Large intestine (tissue), 12 donors: ENCODE measurements at places on chromosomes 7 and 10. TPM values are rescaled to one million over a fixed set of nuclear protein-coding genes. Genes with fewer than 3 reads are reported as not detected.

The TBXAS1 gene
- 9.6 TPM for polyA plus RNA-seq

The ADAM22 gene
- polyA plus RNA-seq, result 5.9 TPM

The TRPV5 gene
- polyA plus RNA-seq, result 0.73 TPM

The SFRP4 gene
- 0.79 TPM for polyA plus RNA-seq

The PLCE1 gene
- 27.4 TPM for polyA plus RNA-seq

The GRK5 gene
- 38.8 TPM for polyA plus RNA-seq

The DYDC2 gene
- polyA plus RNA-seq, result 0.42 TPM

The HOXA5 gene
- polyA plus RNA-seq, result 30.3 TPM

The TLL2 gene
- 0.99 TPM for polyA plus RNA-seq

The PKD2L1 gene
- polyA plus RNA-seq, result 0.48 TPM

The FGFR2 gene
- 23.6 TPM for polyA plus RNA-seq

The VAX1 gene
- polyA plus RNA-seq, result not detected

The OR9A4 gene
- not detected for polyA plus RNA-seq

The IKZF5 gene
- 18.2 TPM for polyA plus RNA-seq

The DENND2A gene
- 12.2 TPM for polyA plus RNA-seq

The AMZ1 gene
- polyA plus RNA-seq, result 0.34 TPM

The MYL7 gene
- polyA plus RNA-seq, result 0.52 TPM

The CDNF gene
- 3.2 TPM for polyA plus RNA-seq

The MAD1L1 gene
- 15.1 TPM for polyA plus RNA-seq

The UCN3 gene
- 11.4 TPM for polyA plus RNA-seq

The HMX3 gene
- polyA plus RNA-seq, result 1.5 TPM

The SLC26A3 gene
- 176 TPM for polyA plus RNA-seq

The PHYHIPL gene
- polyA plus RNA-seq, result 19.1 TPM

The GHRHR gene
- polyA plus RNA-seq, result not detected

The DNAJC2 gene
- polyA plus RNA-seq, result 38.8 TPM

The CALHM1 gene
- 0.04 TPM for polyA plus RNA-seq

The MSMB gene
- polyA plus RNA-seq, result 0.25 TPM

The PRKCQ gene
- 3.7 TPM for polyA plus RNA-seq

The CALML5 gene
- not detected for polyA plus RNA-seq

The DGKB gene
- 1.3 TPM for polyA plus RNA-seq

The TMEM213 gene
- polyA plus RNA-seq, result 0.01 TPM

The MUC3A gene
- polyA plus RNA-seq, result 127 TPM

The EPO gene
- polyA plus RNA-seq, result 0.19 TPM

The INMT gene
- 10.1 TPM for polyA plus RNA-seq

The TLX1 gene
- polyA plus RNA-seq, result 0.57 TPM

The AKR1C2 gene
- 10.2 TPM for polyA plus RNA-seq

The TUBAL3 gene
- 33.9 TPM for polyA plus RNA-seq

The AP1S1 gene
- 56.4 TPM for polyA plus RNA-seq

The TCERG1L gene
- 0.45 TPM for polyA plus RNA-seq

The C1QL3 gene
- 0.73 TPM for polyA plus RNA-seq

The PSD gene
- 62.0 TPM for polyA plus RNA-seq

The PTPRZ1 gene
- 20.6 TPM for polyA plus RNA-seq

The ABCB1 gene
- 7.0 TPM for polyA plus RNA-seq

The PTPN20 gene
- 1.5 TPM for polyA plus RNA-seq

The LIPF gene
- polyA plus RNA-seq, result not detected

The TSPAN15 gene
- 37.9 TPM for polyA plus RNA-seq

The HOXA7 gene
- 2.3 TPM for polyA plus RNA-seq

The UTF1 gene
- not detected for polyA plus RNA-seq

The TFR2 gene
- polyA plus RNA-seq, result 2.7 TPM

The NOLC1 gene
- 68.3 TPM for polyA plus RNA-seq

The IL6 gene
- polyA plus RNA-seq, result 2.1 TPM

The UCMA gene
- polyA plus RNA-seq, result not detected

The CLDN4 gene
- 395 TPM for polyA plus RNA-seq
